ENCODE measurements at places on chromosomes 3 and 15.

- DNase-seq = no peak
Measured at GRCh38 chr3:29370476-29371420, 89.9 kb downstream of the RBMS3 start.

DNA sequence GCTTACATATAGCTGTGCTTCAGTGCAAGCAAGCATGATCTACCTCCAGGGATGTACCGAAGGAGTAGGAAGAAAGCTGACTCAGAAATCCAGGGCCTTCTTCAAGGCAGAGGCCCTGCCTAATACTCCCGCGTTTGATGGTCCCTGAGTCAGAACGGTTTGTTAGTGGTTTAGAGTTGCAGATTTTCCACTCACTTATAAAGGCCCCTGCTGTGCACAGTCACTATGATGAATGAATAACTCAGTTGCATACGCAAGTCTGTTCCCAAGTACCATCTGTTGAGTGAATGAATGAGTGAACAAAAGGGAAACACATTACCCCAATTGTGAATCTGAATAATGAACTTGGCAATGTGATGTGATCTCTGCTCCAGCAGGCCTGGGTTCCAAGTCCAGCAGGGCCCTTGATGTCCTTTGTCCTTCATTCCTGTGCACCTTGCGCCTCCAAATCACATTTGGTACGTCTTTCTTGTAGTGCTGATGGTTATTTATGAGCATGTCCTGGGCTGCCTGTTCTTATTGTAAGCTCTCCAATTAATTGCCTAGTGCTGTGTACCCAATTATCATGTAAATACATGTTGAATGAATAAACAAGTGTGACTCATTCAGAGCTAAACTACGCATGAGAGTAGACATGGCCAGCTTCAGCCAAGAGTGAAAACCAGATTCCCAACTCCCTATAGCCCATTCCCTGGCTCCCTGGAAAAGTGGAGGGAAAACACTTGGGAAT, 85.3 kb upstream of the LIMD1 start:
- peak; percentile 88 for DNase-seq

DNA sequence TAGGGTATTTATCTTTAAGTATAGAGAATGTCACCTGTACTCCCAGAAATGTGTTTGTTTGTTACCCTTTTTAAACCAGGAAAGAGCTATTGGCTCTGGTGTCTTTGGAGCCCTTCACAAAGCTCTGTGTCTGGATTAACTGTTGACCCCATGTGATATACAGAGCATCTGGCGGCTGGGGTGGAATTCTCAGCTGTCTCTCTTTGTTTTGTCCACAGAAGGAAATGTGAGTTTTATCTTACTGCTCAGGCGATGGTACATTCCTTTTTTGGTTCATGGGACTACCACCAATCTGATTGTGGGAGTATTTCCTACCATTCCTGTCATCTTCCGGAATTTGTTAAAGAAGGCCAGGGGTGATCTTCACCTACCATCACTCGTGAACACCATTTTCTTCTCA, 120.3 kb downstream of the AKAP13 start:
- no peak for DNase-seq

- no peak for DNase-seq
Measured at GRCh38 chr3:177751770-177752169, 554.5 kb upstream of the TBL1XR1 start.

DNA sequence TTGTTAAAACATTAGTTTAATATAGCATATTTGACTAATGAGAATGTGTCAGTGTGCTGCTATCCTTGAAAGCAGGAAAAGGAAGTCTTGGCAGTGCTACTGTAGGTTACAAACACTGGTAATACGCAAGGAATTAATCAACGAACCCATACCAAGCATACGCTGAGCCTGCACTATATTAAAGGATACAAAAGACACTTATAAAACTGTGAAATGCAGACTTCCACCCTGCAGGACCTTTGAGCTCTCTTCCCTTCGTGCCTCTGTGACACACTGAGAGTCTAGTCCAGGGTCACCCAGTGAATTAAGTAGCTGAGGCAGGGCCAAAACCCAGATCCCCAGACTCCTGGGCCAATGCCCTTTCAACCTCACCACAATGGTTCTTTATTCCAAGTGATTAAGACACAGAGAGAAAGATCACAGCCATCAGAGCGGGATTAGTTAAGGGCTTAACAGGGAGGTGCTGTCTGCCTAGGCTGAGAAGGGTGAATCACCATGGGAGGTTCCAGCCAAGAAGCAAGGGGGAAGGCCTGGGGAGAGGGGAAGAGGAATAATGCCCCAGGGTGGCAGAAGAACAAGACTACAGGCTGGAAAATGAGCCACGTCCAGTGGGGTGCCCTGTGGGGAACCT, 6.8 kb downstream of the ANXA2 start:
- DNase-seq = no peak

GRCh38 chr15:66572146-66572545, 6.3 kb upstream of the LCTL start:
- DNase-seq = no peak

GRCh38 chr3:168036619-168037018, 59.1 kb downstream of the GOLIM4 start:
- no peak for DNase-seq

GRCh38 chr3:195056506-195056905, 214.5 kb downstream of the XXYLT1 start:
- no peak for DNase-seq

DNA sequence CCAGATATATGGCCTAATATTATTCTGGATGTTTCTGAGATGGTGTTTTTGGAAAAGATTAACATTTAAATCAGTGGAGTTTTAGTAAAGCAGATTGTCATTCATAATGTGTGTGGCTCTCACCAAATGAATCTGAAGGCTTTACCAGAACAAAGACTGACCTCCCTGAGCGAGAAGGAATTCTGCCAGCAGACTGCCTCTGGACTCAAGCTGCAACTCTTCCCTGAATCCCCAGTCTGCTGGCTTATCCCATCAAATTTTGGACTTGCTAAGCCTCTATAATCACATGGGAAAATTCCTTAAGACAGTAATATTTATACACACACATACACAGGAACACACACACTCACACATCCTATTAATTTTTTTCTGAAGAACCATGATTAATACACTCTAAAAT, 102.3 kb downstream of the FAM174B start:
- DNase-seq = no peak

GRCh38 chr15:66472176-66472999, 25.2 kb downstream of the SNAPC5 start:
- DNase-seq = no peak

DNA sequence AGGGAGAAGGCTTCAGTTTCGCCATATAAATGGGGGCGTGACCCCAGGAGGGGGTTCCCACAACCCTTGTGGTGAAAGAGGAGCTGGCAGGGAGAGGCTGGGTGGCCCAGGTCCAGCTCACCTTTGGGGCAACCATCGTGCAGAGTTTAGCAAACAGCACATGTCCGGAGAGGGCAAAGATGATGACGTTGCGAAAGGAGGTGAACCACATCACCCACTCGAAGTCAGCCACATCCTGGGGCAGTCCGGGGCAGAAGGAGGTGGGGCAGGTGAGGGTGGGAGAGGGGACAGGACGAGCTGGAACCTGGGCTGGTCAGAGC, 3.7 kb downstream of the HHATL start:
- no peak for DNase-seq

DNA sequence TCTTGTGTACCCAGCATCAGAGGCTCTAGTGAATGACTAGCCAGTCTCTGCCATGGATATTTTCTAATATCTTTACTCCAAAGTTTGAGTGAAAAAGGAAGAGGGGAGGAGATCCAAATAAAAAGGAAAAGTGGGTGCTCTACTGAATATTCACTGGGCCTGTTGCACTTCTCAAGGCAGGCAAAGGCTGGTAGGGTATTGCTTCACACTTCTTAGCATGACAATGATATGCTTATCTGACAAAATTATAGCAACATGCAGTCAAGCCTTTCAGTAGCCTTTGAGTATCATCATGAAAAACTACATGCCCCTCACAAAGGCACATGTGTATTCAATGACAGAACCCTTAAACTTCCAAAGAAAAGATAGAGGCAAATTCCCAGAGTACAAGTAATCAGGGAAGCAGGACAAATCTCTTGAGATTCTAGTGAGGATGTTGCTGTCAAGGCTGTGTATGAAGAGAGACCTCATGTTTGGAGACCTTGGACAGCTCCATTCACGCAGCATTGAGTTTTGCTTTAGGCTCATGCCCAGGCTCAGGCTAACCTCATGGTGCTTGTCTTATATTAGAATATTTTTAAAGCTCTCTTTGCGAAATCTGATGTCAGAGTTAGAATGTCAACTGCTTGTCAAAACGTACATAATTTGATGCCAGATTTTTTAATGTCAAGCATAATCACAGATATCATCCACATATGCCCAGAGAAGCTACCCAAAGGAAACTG, 506.9 kb downstream of the OCA2 start:
- DNase-seq = no peak

DNA sequence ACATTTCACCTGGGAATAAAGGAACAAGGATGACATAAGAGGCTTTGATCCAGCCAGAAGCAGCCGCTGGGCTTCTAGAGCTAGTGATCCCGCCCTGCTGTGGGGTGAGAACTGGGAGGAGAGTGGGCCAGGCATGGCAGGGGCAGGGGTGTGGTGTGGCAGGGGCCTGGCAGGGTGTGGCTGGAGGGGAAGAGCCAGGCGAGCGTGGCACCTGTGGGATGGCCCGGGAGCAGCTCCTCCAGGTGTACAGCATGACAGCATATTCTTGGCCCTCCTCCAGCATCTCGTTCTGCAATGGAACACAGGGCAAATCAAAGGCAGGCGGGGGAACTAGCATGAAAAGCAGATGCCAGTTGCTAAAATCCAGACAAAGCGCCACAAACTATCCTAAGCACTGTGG, 35.5 kb downstream of the CYFIP1 start:
- no peak for DNase-seq

DNA sequence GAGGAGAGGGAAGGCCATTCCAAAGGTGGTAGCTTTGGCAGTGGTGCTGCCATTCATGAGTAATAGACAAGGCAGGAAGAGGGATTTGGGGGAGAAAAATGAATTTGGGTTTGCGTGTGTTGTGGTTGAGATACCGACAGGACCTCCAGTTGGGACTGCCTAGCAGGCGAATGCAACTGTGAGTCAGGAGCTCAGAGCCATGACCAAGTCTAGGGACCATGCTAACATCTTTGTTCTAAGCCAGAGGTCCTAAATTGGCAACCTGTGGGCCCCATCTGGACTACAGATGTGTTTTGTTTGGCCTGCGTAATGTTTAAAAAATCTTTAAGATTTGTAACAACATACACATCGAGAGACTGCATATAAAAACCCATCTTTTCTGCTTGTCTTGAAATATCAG, 61.6 kb downstream of the SAMMSON start:
- DNase-seq = no peak

GRCh38 chr3:170154569-170155143, 26.9 kb downstream of the PHC3 start:
- no peak for DNase-seq

DNA sequence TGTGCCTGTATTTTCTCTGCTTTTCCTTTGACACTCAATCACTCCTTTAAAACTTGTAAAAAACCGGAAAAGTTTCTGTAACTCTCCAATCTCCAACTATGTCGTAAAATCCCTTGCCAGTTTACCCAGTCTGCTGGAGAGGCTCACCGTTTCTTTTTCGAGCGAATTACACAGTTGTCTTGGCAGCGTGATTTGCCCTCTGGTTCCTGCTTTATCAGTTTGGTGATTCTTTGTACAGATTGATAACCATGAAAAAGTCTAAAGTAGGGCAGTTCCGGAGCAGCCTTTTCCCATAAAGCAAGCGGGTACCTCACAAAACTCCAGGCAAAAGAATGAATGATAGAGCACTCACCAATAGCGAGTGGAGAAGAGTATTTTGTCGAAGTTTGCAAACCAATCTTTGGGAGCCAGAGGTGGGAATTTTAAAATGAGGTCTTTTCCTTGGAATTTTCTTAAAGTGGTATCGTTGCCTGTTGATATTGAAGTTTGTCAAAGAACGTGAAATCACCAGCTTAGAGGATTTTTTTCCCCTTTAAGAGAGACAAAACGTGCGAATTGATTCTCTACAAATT, at the start of gene TTC23:
TSS of gene TTC23 (minus strand) at position 312 of the 572 bp plus-strand sequence. CDS start 20,869 bp downstream, outside the sequence.
- peak; percentile 71 for DNase-seq

- no peak for DNase-seq
Measured at GRCh38 chr3:69815970-69816369, 76.7 kb downstream of the MITF start.

DNA sequence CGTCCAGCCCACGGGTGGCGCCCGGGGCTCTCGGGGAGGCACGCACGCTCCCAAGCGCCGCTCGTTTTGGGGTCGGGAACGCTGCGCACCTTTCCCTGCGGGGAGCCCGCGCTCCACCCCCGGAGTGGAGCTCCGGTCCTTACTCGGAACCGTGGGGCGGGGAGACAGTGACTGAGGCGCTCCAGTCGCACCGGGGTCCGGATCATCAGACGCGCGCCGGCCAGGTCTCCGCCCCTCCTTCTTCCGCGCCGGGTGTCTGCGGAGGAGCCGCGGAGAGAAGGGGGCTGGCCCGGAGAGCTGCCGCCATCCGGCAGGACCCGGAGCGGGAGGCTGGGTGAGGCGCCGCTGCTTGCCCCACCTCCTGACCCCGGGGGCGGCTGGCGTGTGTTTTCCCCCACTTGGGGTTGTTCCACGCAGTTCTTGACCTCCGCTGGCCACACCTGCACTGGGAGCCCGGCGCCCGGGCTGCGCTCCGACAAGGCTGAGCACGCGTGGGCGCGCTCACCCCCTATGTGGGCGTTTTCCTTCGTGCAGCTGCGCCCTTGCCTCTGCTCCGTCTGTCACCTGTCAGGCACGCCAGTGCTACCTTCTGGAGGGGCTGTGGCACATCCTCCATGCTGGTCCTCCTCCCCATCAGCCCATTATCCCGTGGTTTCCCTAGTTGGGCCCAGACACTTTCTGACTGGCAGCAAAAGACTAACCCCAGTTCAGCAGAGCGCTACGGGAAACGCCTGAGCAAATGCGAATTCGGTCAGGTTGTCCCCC, at the start of gene MCF2L2:
TSS of gene MCF2L2 (minus strand) at position 173 of the 765 bp plus-strand sequence. CDS start 642 bp downstream, outside the sequence.
- DNase-seq = no peak

- DNase-seq = no peak
Measured at GRCh38 chr15:88131937-88132336, 124.6 kb downstream of the NTRK3 start.

DNA sequence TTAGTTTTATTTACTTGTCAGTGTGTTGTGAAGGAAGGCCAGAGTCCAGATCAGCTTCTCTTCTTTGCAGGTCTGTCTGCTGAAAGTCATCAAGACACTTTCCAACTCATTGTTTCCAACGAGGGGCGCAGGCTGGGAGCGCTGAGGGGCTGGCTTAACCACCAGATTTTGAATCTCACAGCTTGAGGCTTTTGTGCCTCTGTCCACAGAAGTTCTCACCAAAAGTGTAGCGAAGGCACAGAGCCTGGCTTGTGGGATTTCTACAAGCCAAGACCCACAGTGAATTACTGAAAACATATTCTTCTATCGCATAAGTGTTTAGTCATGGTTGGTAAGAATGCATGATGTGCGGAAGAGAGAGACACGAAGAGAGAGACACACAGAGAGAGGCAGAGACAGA, 35.2 kb downstream of the BHLHE40 start:
- DNase-seq = no peak

GRCh38 chr3:43764471-43764870, 73.7 kb downstream of the ABHD5 start:
- no peak for DNase-seq

All from smooth muscle cell of the brain vasculature (primary cell).